Bone marrow (tissue), 2 donors: ENCODE measurements at places on chromosomes 16 and 17.

GRCh38 chr16:89065458-89065822 lies 28.2 kb upstream of the ACSF3 start:
- DNase-seq, result no peak

- DNase-seq, result no peak
These were observed 484.2 kb upstream of the SOX9 start for GRCh38 chr17:71636644-71637043.

DNA sequence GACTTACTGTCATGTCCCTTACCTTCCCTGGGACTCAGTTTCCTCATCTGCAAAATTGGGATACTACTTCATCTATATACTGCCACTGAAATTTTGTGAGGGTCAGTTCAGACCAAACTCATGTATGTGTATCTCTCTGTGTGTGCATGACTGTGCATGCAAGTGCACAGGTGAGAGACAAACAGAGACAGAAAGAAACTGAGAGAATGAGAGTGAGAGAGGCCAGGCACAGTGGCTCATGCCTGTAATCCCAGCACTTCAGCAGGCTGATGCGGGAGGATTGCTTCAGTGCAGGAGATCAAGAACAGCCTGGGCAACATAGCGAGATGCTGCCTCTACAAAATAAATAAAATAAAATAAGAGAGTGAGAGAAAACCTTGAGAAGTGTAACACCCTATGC lies 32.1 kb upstream of the SLC6A2 start:
- no peak for DNase-seq

DNA sequence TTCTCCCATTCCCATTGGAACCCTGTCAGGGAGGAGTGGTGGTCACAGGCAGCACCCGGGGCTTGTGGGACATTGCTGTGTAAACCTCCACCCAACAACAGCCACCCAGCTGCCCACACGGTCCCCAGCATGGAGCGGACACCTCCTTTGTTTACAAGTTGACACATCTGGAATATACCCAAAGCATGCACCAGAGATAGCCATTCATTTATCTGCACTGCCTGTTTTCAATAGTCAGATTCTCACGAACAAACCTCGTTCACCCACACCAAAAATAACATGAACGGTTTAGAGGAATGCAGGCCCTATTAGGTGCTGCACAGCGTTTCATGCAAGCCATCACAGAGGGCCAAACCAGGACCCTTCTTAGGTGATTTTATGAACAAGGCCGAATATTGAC lies 244.8 kb downstream of the FOXL1 start:
- DNase-seq, result no peak

DNA sequence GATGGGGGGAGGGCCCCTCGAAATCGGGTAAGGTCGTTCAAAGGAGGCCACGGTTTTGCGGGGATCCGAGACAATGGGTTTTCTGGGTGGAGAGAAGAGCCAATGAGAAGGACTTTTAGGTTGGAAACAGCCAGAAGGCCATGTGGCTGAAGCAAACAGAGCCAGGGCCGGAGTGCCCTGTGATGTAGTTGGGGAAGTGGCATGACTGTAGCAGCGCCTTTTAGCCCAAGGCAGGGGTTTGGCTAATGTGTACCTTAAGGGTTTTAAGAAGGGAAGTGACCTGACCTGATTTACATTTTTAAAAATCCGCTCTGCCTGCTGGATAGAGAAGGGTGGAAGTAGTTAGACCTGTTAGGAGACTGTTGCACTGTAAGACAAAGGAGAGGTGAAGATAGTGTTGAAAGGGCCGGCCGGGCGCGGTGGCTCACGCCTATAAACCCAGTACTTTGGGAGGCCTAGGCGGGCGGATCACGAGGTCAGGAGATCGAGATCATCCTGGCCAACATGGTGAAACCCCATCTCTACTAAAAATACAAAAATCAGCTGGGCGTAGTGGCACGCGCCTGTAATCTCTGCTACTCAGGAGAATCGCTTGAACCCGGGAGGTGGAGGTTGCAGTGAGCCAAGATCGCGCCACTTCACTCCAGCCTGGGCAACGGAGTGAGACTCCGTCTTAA lies 1.0 kb downstream of the LYRM1 start:
- no peak for DNase-seq

DNA sequence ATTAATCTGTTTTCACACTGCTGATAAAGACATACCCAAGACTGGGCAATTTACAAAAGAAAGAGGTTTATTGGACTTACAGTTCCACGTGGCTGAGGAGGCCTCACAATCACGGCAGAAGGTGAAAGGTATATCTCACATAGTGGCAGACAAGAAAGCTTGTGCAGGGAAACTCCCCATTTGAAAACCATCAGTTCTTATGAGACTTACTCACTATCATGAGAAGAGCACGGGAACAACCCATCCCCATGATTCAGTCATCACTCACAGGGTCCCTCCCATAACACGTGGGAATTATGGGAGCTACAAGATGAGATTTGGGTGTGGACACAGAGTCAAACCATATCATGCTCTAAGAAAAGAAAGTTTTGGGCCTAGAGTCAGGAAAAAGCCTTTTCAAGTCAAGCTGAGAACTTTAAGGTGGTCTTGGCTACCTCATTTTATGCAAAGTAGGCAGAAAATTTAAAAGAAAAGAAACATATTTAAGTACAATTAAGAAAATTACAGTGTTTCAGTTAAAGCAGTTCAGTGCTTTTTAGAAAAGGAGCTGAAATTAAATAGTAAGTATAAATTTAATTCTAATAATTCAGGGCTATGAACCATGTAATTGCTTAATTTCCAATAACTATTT lies 24.9 kb upstream of the CRYM start:
- DNase-seq, result no peak

GRCh38 chr16:67158637-67159600 lies 790 bp downstream of the TRADD start:
- DNase-seq, result peak; percentile 40
